AG04449 (cell line): ENCODE measurements at places on chromosomes 13 and 19.

DNA sequence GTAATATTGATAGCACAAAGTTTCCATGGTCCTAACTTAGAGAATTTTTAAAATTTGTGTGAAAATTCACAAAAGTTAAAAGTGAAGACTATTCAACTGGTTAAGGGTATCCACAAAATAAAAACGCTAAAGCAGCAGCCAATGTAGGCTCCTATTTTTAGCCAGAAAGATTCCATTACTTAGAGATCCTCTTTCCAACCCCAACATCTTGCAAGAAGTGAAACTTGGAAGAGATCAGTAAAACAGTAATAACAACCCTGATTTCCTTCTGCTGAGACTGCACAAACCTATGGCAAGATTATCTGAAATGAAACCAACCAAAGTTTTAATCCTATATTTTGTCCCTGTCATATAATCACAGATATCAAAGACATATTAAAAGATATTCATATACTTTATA is 8.5 kb downstream of the TBC1D4 start:
- DNase-seq: no peak

- no peak for DNase-seq
These were observed 67.6 kb downstream of the SOX1 start for GRCh38 chr13:112134391-112135075.

- no peak for DNase-seq
These were observed 5.3 kb upstream of the MAB21L1 start for GRCh38 chr13:35481777-35482176.

DNA sequence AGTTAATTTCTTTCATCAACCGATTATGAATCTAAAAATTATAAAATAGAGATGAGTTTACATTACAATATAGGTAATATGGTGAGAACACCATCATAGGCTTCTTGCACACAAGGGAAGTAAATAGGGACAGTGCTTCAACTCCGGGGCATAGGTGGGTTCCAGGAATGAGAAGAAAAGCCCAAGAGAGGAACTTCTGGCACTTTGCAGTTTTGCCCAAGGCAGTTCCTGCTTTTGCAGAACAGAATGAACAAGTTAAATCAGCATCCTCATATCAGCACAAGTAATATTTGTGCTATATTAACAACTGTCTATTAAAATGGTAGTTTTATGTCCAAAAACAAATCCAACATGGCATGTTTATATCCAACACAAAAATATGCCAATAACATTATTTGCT is 60.1 kb downstream of the DACH1 start:
- no peak for DNase-seq

GRCh38 chr13:44032802-44033201 is 153.1 kb downstream of the LACC1 start:
- no peak for DNase-seq

DNA sequence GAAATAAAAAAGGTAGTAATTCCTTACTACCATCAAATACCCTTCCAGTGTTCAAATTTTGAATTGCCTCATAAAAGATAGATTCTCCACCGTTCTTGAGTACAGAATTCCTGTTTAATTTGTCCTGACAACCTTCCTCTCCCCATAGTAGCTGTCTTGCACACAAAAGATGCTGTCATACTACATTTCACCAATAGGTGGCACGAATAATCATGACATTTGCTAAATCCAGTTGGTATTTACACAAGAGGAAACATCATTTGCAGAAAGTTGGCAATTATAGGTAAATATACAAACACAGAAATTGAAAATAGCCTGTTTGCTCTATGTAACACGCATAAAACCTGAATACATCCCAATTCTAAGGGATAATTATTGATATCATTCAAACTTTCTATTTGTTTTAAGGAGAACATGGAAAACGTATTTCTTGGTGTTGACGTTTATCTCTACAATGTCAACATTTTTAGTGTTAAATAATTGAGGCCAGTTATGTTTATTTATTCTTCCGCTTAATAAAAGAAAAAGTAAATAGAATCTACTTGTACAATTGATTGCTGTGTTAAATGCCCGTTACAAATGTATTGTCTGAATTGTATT is 58.3 kb upstream of the CLDN10 start:
- DNase-seq: no peak

DNA sequence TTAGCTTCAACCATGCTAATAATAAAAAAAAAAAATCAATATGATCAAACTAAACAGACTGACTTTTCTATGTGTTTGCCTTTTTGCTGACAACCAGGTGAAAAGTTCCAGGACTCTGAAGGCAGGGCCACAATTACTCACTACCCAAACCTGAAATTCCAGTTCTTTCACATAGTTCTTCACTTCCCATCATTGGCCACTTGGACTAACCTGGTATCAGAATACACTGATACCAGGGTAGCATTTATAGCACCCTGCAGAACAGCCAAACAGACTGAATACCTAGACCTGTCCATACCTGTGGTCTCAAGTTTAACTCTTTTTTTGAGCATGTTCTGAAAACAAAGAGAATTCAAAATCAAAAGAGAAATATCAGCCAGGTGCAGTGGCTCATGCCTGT is 25.1 kb downstream of the ELF1 start:
- DNase-seq: no peak
